ENCODE measurements at places on chromosomes 1 and 21.

DNA sequence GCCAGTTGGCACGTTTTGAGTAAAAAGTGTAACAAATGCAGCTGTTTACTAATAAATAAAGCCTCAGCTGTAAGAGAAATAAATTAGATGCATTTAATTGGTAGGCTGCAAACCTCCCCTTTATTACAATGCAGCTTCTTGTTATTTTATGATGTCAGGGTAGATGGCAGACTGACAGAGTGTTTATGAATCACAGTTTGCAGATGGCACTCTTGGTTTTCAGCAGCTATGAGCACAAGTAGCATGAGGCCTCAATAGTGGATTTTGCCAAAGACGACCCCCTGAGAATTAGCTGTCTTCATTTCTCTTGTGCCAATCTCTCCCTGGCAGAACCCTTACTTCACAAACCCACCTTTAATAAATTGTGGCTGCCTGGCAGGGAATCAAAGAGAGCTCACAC is 161.2 kb upstream of the C1orf87 start:
- DNase-seq: no peak

DNA sequence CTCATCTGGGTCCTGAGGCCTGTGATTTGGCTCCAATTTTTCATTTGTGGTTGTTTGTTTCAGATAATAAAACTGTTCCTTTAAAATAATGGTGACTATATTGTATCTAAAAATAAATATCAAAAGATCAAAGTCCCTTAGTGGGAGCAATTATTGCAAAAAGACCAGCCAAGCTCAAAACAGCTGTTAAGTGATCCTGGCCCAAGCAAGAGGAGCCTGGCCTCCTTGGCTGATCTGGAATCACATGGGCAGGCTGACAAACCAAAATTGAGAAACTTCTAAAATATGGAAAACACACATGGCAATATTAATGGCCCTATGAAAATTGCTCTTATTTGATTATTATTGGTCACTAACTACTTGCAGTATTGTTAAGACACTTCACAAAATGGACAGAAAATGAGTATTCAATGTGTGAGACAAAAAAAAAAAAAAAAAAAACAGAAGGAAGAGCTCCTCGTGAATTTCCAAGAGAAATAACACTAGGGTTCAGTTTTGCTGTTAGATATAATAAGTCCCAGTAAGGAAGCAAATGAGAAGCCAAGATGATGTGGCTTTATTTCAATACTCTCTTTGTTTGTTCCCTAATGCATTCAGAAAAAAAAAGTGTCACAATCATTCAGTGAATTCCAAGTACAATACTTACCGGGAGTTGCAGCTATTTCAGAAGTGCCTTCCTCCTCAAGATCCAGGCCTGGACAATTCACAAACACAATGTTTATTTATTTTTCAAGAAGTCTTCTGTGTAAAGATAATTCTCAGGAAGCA is 105.1 kb downstream of the SEC16B start:
- DNase-seq: no peak

GRCh38 chr1:55463814-55464475 is 248.8 kb upstream of the USP24 start:
- DNase-seq: no peak

GRCh38 chr21:25555492-25555891 is 51.8 kb downstream of the MRPL39 start:
- no peak for DNase-seq

DNA sequence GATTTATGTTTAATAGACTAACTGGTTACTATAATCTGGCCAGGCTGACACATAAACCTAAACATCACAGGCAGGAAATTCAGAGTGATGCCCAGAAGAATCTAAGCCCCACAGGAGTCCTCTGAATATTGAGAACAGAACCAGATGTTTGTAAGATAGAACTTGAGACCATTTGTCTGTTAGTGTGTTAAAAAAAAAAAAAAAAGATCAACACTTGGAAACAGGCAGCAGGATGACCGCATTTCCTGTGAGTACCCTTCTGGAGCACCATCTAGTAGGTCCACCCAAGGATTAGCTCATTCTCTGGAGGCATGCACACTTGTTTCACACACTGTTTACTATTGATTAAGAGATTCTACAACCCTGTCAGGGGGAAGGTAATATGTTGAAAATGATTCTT is 111.4 kb upstream of the VANGL1 start:
- DNase-seq: peak; percentile 80

DNA sequence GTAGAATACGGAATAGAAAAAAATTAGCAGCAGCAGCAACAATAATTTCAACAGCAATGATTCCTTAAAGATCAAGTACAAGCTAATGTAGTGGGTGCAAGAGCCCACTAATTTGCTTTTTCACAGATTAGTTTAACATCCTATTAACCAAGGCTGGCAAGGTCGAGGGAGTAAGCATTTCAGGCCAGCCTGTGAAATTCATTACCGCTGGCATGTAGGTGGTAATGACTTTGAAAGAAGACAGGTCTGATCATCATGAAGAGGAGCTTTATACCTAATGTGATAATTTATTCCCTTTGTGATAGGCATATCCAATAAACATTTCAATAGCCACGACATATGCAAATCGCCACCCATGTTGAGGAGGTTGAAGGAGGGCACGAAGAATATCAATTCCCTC is 11.2 kb upstream of the PRDM15 start:
- DNase-seq: no peak

- DNase-seq: no peak
These were observed 126.0 kb upstream of the RAB3GAP2 start for GRCh38 chr1:220398238-220398637.

GRCh38 chr21:38486221-38486620 is 12.1 kb downstream of the ERG start:
- DNase-seq: no peak

- no peak for DNase-seq
These were observed 228.5 kb downstream of the KCNH1 start for GRCh38 chr1:210905365-210905904.

DNA sequence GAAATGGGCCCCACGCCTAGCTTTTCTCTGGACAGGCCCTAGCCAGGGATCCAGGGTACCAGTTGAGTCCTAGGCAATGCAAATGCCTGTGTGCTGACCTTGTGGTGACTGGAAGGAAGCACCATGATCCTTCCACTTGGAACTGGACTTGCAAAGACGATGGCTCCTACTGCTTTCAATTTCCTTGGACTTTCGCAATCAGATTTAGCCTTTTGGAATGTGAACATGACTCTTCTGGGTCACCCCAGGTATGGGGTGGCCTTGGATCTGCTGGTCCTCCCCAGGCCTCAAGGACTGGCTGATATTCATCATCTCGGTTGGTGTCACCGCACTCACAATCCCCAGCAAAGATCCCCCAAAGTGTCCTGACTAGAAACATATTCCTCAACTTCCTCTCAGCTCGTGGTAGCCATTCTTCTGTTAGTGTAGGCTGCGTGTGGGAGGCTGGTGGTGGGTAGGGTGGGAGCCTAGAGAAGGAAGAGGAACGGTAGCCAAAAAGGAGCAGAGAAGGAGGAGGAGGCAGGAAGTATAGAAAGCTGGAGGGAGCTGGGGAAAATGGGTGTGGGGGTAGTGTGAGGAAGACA is 130.5 kb downstream of the PPIAL4G start:
- DNase-seq: no peak

- no peak for DNase-seq
These were observed 174.1 kb downstream of the PBX1 start for GRCh38 chr1:164733070-164733469.

DNA sequence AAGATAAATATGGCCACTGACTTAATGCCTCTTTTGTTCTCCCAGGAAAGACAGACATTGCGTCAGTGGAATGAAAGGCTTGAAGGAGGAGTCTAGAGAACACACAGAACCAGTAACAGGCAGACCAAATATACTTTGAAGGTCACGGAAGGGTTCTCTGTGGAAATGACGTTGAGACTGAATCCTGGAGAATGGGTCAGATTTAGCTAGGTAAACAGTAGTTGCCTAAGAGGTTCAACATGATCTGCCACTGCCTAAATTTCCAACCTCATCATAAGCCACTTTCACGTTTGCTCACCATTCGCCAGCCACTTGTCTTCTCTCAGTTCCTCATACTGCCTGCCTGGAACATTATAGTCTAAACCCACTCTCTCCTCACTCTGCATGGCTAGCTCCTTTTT is 20.5 kb downstream of the PLA2G4A start:
- DNase-seq: no peak

GRCh38 chr1:200260597-200261335 is 149.1 kb downstream of the ZNF281 start:
- DNase-seq: no peak

DNA sequence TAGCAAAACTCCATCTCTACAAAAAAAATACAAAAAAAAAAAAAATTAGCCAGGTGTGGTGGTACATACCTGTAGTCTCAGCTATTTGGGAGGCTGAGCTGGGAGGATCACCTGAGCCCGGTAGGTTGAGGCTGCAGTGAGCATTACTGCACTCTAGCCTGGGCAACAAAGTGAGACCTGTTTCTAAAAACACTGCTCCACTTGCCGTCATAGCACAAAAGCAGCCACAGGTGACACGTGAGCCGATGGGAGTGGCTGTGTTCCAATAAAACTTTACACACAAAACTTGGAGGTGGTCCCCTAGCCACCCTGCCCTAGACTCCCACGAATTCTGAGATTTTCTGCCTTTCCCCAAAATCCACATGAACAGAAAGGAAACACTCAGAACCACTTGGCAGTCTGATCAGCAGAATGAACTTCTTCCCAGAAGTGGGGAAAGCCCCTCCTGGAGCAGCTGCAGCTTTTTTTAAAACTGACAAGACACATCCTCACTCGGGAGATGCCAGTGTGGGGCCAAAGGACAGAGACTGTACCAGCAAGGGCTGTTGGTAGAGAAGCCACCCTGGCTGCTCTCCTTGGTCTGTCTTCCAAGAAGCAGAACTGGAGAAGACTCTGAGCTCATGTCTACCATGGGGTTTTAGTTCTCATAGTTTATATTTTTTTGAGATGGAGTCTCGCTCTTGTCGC is 23.3 kb downstream of the PLEKHM2 start:
- no peak for DNase-seq

- no peak for DNase-seq
These were observed 274.4 kb downstream of the PLPP3 start for GRCh38 chr1:56304975-56305374.

DNA sequence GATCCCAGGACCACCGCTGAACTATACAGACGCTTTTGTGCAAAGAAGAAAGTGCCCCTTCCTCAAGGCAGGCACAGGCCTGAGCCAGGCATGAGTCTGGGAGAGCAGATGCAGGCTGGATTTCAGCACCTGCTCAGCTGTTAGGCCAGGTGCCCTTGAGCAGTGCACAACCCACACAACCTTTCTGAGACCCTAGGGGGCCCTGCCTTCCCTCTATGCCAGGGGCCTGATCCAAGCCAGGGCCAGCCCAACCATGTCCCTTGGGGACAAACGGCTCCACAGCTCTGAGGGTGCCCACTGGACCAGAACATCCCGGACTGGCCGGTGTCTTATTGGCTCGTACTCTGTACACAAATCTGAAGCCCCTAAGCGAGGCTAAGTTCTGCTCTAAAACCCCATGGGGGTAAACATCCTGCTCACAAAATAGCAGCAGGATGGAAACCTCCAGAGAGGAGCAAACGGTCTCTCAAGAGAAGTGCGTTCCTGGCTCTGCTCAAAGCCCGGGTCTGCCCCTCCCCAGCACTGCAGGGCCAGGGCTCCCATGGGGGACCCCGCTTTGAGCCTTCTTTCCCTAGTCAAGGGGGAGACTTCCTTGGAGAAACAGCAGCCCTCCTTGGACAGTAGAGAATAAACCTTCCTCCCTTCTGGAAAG is 275.1 kb downstream of the NPHP4 start:
- no peak for DNase-seq

DNA sequence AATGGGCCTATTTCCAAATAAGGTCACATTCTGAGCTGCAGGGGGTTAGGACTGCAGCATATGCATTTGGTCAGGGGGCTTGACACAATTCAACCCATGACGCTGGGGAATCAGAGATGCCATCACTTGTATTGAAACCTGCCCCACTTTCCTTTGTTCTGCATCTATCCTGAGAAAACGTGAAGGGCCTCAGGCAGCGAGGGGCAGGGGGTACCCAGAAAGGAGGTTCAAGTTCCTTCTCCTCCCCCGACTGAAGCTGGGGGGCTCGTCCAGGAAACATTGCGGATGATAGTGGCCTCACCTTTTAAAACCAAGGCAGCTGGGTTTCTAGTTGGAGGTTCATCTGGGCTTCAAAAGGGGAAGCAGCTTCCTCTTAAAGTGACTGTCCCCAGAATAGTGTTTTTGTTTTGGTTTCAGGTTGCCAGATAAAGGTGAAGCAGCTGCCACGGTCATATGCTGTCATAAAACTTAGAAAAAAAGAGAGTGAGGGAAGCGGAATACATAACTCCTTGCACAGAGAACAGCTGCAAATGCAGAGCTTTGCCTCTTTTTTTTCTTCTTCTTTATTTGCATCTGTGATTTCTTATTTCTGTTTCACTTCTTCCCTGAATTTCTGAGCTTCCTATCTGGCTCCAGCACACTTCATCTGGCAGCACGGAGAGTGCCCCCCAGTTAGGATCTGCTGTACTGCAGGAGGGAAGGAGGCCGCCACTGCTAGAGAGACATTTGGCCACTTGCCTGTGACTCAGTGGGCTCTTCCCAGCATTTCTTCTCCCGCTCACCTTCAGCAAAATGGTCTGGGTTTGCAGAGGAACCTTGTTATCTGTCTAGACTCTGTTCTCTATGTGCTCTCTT is 142.0 kb downstream of the AJAP1 start:
- DNase-seq: no peak

- no peak for DNase-seq
These were observed 51.5 kb upstream of the ATP5PO start for GRCh38 chr21:33967086-33967571.

DNA sequence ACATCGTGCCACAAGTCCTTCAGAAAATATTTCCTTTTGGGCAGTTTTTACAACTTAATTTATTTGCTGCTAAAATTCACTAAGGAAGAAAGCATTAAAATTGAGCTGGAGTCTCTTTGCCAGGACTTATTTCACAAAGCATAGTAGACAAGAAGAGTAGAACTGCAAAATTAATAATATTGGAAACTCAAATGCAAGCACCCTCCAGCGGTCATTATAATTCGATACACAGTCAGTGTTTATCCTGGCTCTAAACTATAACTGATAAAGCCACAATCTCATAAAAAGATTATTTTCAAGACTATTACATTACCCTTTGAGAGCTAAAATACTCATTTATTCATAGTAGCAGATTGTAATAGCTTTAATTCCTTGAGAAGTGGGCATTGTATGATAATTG is 655.4 kb downstream of the RWDD3 start:
- no peak for DNase-seq

- no peak for DNase-seq
These were observed 1057.9 kb downstream of the AMY1C start for GRCh38 chr1:104807590-104807989.

GRCh38 chr1:24151175-24151533 is 8.2 kb upstream of the IL22RA1 start:
- no peak for DNase-seq

DNA sequence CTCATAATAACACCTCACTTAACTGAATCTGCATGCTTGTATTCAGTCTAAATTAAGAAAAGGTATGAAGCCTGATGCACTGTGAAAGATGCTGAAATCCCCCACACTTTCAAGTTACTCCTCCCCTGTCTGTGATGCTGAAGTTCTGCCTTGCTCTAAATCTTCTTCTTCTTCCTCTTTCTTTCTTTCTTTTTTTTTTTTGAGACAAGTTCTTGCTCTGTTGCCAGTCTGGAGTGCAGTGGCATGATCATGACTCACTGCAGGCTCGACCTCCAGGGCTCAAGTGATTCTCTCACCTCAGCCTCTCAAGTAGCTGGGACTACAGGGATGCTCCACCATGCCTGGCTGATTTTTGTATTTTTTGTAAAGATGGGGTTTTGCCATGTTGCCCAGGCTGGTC is 231.0 kb upstream of the B3GALT2 start:
- DNase-seq: no peak

Data from HFF-Myc (cell line).